Nucleus accumbens (tissue), 56 donors: ENCODE measurements at places on chromosomes 1 and 21.

GRCh38 chr1:3787349-3787715 lies 9.0 kb downstream of the LRRC47 start:
- DNase-seq = no peak

DNA sequence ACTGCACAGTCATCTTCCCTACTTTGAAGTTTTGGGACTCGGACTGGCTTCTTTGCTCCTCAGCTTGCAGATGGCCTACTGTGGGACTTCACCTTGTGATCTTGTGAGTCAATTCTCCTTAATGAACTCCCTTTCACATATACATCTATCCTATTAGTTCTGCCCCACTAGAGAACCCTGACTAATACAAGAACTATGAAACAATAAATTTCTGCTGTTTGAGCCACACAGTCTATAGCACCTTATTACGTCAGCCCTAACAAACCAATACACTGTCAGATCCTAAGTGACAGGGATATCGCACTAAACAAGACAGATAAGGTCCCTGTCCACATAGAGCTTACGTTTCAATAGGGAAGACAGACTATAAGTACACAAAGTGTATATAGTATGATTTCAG lies 120.1 kb downstream of the PLPP3 start:
- DNase-seq = no peak

- no peak for DNase-seq
Observed at GRCh38 chr1:155037851-155038441, 4.3 kb downstream of the DCST1 start.

DNA sequence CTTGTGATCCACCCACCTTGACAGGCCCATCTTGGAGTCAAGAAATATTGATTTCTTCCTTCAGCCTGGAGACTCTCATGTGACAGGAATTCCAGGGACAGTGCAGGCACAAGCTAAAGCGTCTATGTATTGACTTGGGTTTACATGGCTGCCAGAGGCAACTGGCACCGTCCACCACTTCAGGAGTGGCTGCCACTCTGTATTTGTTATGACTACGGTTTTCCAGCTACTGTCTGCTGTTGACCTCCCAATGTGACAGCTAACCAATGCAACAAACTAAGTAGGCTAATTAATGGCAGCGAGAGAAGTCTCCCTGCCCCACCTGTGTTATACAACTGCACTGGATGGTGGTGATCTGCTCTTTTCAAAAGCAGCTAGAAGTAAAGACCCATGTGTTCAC lies 56.9 kb downstream of the CD58 start:
- no peak for DNase-seq

DNA sequence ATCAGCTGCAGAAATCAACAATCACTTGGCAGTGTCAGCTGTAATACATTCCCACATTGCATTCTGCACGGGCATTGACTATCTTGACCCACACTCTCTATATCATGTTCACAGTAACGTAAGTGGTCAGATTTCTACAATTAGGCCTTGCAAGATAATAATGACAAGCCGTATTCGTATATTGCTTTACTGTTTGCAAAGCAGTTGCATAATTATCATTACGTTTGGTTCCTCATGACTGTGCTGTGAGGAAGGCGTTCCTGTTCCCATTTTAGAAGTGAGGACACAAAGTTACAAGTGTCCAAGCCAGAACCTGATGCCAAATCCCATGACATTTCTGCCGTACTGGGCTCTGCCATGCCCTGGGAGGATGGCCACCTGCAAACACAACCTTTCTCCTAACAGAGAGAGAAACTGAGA lies 53.5 kb upstream of the TARBP1 start:
- peak; percentile 41 for DNase-seq

DNA sequence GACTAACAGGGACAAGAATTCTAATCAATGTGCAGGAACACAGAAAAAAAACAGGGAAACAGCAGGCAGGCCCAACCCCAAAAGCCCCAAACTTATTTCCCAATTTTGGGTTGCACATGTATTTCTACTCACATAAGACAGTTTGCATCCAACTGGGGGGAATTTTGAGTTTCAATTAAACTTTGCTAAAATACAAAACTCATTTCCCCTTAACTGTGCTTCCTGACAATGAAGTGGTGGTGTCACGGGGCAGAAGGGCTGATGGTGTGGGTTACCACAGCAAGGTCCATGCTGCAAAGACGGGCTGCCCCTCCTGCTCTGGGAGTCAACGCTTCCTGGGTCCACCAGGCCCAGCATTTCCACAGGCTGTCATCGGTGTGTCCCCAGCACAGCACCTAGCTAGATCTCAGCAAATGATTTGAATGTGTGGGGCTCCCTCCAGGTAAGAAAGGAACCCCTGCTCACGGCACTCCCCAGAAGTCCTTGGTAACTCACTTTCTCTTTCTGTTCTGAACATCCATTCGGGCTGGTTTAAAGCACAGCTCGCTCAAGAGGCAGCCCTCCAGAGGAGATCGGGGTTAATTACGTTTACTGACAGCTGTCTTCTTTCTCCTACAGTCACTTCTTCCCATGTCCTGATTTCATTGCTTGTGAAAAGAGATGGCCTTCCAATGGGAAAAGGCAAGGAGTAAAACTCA lies 27.4 kb downstream of the HIVEP3 start:
- DNase-seq = no peak

DNA sequence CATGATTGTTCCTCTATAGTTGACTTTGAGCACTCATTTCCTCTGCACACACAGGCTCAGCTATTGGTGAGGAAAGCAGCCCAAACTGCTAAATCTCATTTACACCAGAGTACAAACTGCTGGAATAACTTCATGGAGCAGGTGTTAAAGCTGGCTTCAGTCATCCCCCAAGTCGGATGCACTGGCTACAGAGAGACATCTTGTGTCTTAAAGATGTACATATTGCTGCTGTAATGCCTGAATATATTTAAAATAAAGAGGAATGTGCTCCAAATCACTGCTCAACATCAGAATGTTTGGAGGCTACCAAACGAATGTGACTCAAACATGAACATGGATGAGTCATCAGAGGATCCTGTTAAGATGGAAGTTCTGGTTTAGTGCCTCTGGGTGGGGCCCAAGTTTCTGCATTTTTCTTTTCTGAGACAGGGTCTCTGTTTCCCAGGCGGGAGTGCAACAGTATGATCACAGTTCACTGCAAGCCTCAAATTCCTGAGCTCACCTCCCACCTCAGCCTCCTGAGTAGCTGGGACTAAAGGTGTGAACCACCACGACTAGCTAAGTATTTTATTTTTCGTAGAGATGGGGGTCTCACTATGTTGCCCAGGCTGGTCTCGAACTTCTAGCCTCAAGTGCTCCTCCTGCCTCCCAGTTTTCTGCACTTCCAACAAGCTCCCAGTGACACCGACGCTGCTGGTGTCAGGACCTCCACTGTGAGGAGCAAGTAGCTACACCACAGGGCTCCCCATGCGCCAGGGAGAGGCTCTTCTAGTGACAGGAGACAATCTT lies 79.0 kb upstream of the KRTAP19-8 start:
- DNase-seq = no peak

GRCh38 chr1:64471218-64472039 lies 1.5 kb downstream of the CACHD1 start:
- DNase-seq = no peak

DNA sequence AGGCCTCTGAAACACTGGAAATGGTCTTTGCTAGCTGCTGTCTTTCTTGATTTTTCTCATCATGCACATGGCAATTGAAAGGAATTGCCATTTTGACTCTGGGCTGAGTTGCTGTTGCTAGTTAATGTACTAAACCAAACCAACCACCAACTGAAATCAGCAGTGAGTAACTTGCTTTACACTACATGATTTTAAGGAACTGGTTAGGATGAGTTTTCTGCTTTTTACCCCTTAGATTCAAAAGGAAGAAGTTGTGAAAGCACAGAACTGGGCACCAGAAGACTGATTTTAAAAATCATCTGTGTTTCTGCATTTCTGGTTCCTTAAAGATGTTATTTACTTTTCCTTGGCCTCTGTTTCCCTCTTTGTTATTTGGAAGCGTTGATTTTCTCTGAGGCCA lies 361.9 kb downstream of the HLX start:
- DNase-seq = no peak

- DNase-seq = no peak
Observed at GRCh38 chr1:79089946-79090345, 83.4 kb upstream of the ADGRL4 start.

DNA sequence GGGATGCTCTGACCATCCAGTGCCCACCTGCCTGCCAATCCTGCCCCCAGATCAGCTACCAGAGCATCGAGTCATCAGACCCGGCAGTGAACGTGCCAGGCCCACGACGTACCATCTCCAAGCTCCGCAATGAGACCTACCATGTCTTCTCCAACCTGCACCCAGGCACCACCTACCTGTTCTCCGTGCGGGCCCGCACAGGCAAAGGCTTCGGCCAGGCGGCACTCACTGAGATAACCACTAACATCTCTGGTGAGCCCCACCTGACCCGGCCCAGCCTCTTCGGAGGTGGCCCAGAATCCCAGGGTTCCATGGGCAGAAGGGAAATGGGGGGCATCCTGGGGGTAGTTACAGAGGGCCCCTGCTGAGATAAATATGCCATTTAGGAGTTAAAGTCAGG lies 43.1 kb downstream of the PTPRU start:
- DNase-seq = no peak

- DNase-seq = no peak
Observed at GRCh38 chr1:103387898-103388297, 137.6 kb upstream of the RNPC3 start.

DNA sequence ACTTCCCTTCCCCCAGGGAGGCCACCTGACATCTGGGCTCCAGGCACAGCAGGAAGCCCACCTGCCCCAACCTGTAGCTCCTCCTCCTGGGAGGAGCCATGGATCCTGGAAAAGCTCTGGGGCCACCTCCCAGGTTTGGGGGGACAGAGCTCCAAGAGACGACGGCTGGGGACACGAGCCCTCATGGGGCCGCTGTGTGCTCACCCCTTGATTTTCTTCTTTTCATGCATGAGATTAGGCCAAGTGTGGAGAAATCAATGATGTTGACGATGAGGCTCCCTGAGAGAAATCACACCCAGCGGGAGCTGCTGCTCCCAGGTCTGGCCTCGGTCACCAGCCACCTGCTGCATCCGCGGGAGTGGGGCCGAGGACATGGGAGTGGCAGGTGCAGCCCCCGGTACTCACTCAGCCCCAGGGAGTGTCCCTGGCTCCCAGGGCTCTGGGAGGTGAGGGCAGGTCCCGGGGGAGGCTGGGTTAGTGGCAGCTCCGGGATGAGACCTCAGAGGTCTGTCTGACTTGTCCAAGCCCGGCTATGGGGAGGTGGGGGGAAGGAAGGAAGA lies 8.7 kb downstream of the TNFRSF14 start:
- no peak for DNase-seq

DNA sequence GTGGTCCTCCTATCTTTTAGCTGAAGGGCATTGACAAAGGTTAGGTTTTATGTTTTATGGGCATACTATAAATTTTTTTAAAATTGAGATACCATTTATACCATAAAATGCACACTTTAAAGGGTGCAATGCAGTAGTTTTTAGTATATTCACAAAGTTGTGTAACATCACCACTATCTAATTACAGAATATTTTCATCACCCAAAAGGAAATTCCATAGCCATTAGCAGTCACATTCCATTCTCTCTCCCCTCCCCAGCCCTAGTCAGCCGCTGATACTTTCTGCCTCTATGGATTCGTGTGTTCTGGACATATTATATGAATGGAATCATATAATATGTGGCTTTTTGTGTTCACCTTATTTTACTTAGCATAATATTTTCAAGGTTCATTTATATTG lies 135.8 kb upstream of the B3GALT2 start:
- DNase-seq = no peak

GRCh38 chr1:233006541-233006973 lies 56.1 kb downstream of the NTPCR start:
- no peak for DNase-seq

DNA sequence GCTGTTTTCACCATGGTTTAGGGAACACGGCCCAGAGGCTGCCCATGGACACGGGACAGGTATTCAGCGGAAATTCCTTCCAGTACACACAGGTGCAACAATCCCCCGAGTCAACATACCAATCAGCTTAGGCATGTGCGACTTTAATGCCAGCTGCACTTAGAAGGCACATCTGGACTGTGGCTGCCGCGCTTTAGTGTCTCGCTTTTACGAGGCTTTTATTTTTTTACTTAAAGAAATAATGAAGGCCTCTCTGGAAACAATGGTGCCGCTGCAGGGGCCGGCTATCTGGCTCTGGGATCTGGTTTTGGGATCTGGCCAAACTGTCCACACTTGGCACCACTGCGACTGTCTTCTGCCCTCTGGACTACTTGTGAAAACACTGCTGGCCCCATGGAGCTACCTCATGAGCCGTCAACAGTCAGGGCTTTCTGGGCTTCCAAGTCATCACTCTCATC lies 55.5 kb downstream of the SLC66A1 start:
- peak; percentile 14 for DNase-seq

DNA sequence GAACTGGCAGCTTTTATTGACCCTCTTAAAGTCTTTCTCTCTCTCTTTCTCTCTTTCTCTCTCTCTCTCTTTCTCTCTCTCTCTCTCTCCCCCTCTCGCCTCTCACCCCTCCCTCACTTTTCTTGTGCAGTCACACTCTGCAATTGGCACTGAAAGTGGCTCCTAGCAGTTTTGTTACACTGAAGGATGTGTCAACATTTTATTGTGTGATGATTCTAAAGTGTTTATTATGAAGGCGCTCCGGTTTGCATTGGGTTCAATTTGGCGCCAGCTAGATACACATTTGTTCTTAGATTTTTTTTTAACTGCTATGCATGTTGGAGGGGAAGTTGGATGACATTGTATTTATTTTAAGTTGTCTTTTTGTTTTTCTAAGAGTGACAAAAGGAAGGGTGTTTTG lies 64.0 kb upstream of the CHRM3 start:
- no peak for DNase-seq

DNA sequence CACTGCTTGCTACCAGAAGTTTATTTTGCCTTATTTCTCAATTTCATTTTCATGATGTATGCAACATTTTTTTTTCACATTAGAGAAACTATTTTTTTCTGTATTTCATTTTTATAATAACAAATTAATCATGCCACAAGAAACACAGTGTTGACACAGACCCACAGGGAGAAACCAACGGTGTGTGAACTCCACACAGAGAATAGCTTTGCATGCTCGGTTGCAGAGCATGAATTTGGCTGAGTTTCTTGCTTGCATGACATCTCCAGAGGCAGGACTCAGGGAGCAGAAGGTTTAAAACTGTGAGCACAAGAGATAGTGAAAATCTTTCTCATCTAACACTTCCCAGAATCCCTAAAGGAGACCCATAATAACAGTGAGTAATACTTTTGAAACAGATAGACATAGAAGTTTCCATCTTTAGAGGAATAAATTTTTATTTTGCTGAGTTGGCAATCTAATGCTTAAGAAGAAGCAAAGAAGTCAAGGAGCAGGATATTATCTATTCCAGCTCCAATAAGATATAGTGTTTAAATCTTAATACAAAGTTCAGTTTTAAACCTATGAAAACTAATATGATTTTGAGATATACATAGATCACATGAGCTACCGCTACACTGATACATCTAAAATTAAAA lies 890.9 kb downstream of the MRPL39 start:
- DNase-seq = no peak

DNA sequence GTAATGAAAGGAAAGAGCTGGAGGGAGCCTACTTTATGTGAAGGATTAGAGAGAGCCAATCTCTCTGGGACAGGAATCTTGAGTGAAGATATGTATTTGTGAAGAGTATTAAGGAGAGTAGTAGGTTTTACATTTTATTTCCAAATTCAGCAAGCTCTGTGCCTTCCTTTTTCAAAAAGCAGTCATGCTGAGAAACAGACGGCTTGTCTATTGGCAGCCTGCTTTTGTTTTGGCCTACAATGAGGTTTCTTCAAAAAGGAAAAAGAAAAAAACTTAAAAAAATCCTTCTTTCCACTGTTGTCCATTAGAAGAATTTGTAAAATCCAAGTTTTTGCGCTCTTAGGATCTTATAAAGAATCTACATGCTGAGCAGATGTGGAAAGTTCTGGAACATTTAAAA lies 103.6 kb upstream of the PTGFR start:
- DNase-seq = no peak

- DNase-seq = no peak
Observed at GRCh38 chr1:160727316-160727640, 11.8 kb upstream of the SLAMF7 start.
